ENCODE measurements at places on chromosomes 1 and 21. TPM values are rescaled to one million over a fixed set of nuclear protein-coding genes. Genes with fewer than 3 reads are reported as not detected.

DNA sequence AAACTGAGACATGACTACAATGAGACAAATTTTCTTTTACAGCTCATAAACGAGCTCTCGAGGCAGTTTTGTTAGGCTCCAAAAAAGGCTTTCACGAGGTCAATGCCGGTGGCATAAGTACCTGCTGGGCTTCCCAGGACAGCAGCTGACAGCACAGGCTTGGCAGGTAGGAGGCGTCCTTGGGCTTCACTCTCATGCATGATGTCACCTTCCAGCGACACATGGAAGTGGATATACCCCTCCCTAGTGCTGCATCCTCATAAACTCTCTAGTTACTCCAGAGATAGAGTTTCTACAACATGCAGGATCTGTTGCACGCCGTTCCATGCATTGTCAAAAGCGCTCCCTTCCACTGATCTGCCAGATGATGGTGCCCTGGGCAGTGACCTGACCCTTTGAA is 112.5 kb upstream of the PAXBP1 start:
- no peak for DNase-seq

GRCh38 chr1:65082346-65083040 is 65.5 kb upstream of the AK4 start:
- no peak for DNase-seq

- peak; percentile 72 for DNase-seq
These were observed 274.5 kb downstream of the TM2D1 start for GRCh38 chr1:61450454-61450853.

DNA sequence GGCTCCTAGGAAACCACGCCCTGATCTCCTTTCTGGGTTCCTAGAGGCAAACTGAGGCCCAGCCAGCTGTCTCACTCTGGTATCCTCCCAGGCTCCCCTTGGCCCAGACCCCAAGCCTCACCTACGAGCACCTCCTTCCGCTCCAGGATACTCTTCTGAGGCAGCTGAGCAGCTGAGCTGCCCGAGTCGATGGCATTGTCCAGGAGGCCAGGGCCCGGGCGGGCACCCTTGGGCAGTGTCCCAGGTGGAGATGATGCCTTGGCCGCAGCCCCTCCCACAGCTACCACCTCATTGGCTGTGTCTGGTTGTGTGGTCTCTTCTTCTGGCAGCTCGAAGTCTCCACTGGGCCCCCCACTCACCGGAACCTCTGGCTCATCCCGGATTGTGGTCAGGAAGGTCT is 34.4 kb downstream of the SDC3 start:
- no peak for DNase-seq

DNA sequence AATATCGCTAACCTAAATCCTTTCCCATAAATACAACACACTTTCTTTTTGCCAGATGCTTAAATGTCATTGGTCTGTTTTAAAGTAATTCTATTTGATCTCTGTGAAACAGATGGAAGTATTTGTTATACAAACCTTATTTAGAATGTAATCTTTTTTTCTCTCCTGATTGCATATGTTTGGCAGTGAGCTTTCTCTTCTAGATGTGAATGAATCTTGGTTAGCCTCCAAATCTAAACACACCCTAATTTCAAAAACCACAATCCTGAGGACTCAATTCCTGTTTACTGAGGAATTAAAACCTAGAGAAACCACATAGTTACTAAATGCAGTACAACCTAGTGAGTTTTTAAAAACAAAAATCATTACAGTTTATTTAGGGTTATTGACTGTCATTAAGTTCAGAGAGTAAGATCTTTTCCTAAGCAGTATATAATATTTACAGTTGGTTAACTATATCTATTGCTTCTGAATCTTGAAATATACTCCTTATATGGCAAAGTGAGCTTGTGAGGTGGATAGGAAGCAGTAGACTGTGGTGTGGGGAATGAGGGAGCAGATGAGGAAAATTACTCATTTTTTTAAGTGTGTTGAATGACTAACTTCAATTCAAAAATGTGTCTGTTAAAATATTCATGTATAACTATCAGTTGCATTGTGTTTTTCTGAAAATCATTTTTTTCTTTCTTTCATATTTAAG is 218.7 kb downstream of the FMN2 start:
- DNase-seq, result no peak

GRCh38 chr1:214126697-214127146 is 138.9 kb downstream of the PROX1 start:
- DNase-seq, result no peak

- DNase-seq, result no peak
These were observed 311.0 kb upstream of the PROX1 start for GRCh38 chr1:213676736-213677135.

The ESRRG gene
- 26.3 TPM for total RNA-seq

DNA sequence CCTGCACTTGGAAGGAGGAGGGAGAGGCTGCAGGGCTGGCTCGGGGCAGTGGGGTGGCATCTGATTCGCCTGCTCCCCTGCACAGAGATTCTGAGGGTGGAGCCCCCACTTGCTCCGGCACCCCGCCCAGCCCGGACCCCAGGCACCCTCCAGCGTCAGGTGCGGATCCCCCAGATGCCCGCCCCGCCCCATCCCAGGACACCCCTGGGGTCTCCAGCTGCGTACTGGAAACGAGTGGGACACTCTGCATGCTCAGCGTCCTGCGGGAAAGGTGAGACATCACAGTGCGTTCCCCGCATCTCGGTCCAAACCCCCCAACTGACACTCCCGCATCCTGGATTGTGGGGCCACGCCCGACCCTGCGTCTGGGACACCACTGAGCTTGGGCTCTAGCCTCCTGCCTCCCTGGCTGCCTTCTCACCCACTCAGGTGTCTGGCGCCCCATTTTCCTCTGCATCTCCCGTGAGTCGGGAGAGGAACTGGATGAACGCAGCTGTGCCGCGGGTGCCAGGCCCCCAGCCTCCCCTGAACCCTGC is 7.9 kb downstream of the ADAMTSL4 start:
- no peak for DNase-seq

- no peak for DNase-seq
These were observed 32.2 kb upstream of the H6PD start for GRCh38 chr1:9202240-9202870.
